ENCODE measurements at places on chromosomes 3 and 15. TPM values are rescaled to one million over a fixed set of nuclear protein-coding genes. Genes with fewer than 3 reads are reported as not detected.

DNA sequence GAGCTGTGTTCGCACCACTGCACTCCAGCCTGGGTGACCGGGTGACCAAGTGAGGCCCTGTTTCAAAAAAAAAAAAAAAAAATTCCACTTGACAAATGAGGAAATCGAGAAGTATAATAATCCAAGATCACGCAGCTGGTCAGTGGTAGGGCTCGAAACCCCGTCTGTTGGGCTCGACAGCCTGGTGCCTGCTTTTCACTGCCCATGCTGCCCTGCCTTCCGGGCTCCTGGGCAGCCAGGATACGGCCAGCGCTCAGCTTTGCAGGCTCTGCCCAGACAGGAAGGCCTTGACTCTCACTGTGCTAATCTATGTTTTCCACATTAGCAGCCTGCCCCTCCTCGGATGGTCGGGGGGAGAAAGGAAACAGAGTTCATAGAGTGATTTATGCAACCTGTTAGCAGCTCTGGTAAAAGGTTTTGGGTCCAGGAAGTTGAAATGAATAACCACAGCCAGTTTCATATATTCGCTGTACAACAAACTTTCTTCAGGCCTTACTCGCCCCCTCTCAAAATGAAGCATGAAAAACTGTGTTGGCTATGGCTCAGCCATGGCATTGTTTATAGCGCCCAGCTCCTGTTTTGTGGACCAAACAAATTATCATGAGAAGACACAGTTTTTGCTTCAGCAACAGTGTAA, 108.8 kb downstream of the XXYLT1 start:
- peak; percentile 75 for DNase-seq

The WDR72 gene
- polyA plus RNA-seq = 0.05 TPM

The SLC9A9 gene
- polyA plus RNA-seq = 3.6 TPM

GRCh38 chr3:11312166-11312565, 40.0 kb downstream of the ATG7 start:
- no peak for DNase-seq

The VEPH1 gene
- polyA plus RNA-seq = 0.25 TPM

The BOC gene
- polyA plus RNA-seq = 5.2 TPM

The AGBL1 gene
- polyA plus RNA-seq = not detected

DNA sequence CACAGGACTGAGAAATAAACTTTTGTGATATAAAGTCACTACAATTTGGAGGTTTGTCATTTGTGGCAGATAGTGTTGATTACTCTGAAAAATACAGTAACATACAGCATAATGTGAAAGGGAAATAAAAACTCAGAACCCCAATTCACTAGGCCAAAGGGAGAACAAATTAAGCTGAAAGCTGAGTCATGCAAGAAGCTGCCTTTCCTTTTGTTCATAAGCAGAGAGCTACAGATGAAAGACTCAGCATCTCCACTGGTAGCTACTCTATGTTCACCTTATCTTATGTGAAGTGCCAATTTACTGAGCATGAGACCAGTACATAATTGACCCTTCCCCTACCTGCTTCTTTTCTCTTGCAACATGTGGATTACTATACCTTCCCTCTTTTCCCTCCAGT, 19.3 kb upstream of the SLTM start:
- no peak for DNase-seq

The GOLGA8Q gene
- polyA plus RNA-seq = 1.7 TPM

- DNase-seq = no peak
These were observed 198.3 kb downstream of the ERC2 start for GRCh38 chr3:56269755-56270535.

DNA sequence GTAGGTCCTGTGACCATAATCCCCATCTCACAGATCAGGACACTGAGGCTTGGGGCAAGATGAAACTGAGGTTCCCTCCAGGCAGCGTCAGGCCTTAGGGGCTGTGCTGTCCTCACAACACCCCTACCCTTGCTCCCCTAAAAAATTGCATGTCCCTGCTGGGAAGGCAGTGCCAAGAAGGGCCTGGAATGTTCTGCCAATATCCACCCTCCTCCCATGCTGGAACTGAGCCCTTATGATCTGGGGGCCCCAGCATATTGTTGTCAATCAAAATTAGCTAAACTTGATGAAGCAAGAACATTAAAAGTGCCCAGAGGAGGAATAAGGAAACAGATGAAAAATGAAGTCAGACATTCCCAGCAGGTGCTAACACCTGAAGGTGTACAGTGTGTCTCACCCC, 13.4 kb upstream of the RTP3 start:
- DNase-seq = no peak

GRCh38 chr15:72927451-72927850, 124.8 kb upstream of the NEO1 start:
- no peak for DNase-seq

DNA sequence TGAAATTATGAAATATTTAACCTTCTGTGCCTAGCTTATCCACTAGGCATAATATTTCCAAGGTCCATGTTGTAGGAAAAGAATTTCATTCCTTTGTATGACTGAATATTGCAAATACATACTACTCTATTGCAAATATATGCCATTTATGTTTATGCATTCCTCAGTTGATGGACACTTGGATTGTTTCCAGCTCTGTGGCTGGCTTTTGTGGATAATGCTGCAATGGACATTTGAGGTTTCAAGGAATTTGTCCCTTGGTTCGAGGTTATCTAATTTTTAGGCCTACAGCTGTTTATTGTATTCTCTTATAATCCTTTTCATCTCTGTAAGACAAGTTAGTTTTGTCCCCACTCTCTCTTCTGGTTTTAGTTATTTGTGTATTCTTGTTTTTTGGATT, 7.7 kb upstream of the AADACL2 start:
- DNase-seq = no peak

- no peak for DNase-seq
These were observed 63.8 kb upstream of the ACP3 start for GRCh38 chr3:132253262-132253878.

DNA sequence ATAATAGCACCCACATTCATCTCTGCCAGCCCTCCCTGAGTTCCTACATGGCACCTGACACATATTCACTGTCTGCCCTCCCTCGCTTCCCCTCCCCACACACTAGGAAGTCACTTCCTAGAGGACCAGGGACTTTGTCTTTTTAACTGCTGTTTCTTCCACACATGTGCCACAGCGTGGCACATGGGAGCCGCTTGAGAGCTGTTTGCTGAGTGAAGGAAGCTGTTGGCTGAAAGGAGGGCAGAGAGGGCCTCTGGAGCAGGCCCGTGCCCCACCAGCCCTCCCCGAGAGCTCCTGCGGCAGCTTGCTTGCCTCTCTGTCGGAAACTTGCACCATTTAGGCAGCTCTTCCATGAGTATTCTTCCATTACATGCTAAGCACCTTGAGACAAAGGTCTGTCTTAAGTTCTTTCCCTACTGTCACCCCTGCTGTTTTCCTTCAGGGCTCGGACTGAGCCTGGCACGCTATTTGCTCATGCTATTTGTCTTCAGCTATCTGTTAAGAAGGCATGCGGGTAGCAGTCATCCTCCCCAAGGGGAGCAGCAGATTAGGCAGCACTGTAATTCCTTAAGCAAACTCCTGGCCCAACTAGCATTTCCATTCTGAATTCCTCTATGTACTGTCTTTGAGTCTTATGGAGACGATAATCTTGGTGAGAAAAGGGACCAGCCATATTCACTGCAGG, 72.2 kb downstream of the CACNA1D start:
- DNase-seq = no peak

DNA sequence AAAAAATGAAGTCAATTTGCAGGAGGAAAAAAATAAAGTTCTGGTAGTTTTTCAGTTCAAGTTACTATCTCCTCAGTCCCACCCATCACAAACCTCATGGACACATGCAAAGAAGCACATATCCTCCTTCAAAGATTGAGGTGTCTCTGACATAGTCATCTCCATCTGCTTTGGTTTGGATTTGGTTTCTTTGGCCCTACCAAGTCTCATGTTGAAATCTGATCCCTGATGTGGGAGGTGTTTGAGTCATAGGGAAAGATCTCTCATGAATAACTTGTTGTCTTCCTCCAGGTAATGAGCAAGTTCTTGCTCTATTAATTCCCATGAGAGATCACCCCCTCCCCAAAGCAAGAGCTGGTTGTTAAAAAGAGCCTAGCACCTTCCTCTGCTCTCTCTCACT, 446.8 kb downstream of the IGSF11 start:
- DNase-seq = no peak

GRCh38 chr3:161339517-161340500, 31.5 kb downstream of the SPTSSB start:
- no peak for DNase-seq

DNA sequence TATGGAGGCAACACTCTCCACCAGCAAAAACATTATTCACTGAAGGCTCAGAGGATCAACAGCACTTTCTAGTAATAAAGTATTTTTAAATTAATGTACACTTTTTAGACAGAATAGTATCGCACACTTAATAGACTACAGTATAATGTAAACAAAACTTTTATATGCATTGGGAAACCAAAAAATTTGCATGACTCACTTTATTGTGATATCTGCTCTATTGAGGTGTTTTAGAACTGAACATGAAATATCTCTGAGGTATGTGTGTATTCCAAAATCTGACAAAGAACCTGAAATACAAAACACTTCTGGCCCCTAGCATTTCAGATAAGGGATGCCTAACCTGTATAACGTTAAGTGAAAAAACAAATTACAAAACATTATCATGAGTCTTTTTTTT, 99.7 kb downstream of the PRICKLE2 start:
- no peak for DNase-seq

DNA sequence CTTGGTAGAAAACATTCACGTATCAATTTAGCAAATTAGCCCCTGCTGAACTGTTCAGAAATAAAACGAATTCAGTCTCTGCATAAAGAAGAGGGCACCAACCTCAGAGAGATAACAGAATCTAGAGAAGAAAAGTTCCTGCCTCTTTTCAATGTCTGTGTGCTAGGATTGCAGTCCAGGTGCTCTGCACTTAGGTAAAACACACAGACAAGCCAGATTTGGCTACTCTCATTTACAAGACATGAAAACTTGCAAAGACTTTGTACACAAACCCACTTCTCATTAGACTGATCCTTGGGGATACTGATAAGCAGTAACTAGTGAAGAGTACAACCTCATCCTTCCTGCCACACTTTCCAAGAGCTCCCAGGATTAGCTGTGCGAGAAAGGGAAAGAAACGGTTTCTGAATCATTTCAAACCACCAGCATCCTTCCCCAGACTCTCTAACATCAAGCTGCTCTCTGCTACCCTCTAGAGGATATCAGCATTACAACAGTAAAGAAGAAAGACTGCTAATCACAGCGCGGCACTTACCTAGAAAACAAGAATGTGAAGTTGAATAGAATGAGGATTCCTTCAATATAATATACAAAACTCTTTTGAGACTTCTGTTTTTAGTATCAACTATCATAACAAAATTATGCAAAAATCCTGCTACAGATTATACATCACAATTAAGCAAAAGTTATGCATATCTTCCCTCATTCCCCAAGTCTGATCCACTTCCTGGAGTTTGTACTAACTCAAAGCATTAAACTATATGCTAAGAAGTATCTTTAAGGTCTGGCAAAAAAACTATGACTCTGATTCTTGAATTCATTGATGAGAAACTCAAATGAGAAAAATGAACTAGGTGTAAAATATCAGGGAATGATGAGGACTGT, 306.4 kb downstream of the MAGI1 start:
- DNase-seq = no peak

The CLRN1 gene
- not detected for polyA plus RNA-seq

The SLC12A1 gene
- polyA plus RNA-seq = not detected

DNA sequence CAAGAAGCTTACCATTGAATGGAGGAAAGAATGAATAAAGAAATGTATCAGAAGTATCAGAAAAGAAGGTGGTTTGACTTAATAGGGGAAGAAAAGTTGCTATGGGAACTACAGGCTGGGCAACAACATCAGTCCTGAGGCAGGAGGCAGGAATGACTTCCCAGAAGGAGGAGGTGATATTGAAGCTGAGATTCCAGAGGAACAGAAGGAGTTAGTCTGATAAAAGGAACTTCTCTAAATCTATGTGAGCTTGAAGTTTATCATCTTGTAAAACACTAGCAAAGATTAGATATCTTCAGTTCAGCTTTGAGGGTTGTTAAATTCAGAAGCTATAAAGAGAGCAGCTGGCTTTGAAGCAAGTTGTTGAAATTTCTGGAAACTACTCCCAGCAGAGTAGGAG, 213.3 kb upstream of the THRB start:
- DNase-seq = no peak

DNA sequence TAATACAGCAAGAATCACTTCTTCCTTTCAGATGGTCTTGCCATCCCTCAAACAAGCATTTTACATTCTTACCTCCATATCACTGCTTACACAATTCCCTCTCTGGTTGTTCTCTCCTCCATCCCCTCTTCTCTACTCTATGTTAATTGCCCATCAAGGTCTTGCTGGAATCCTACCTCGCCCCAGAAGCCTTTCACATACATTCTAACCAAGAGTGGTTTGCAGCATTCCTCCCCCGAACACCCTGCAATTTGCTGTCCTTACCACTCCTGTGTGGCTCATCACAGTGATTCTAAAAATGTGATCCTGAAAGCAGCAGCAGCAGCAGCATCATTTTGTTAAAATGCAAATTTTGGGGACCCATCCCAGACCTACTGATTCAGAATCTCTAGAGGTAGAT, 30.6 kb downstream of the TNIK start:
- DNase-seq = no peak

DNA sequence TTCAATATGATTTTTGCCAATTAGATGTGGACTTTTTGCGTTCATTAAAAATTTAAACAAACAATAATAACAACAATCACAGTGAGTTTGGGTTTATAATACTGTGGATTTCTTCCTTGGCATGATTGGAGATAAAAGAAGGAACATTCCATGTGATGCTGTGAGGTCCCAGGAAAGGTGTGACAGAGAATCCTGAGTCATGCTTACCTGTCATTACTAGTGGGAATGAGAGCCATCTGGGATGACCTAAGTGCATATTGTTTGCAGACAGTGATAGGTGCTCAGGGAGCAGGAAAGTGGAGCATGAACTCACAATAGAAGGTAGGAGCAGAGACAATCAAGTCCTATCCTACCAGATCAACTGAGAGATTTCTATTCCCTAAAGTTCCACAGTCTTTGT, 766.5 kb upstream of the CFAP20DC start:
- DNase-seq = no peak

- DNase-seq = no peak
These were observed 153.5 kb upstream of the LPP start for GRCh38 chr3:188000361-188000861.

DNA sequence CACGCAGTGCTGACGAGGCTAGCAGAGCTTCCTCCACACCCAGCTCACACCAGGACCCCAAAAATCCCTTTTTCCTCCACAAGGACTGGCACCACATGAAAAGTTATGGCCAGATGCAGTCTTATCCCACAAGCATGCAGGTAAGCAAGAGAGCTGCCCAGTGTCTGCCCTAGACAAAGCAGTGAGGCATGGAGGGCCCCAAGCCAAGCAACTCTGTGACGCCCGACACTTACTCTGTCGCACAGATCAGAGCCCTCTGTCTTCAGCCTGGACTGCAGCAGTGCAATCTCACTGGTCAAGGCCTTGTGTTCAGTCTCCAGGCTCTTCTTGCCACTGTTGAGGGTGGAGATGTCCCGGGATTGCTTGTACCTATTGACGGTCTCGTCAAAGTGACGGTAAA, 28.7 kb downstream of the RPN1 start:
- no peak for DNase-seq

All from right cardiac atrium (tissue), 5 donors.